ENCODE measurements at places on chromosomes 1 and 21.
A peak's percentile ranks its signal among the peaks of the same experiment; 100 is the strongest.

- DNase-seq: no peak
These were observed 43.0 kb downstream of the TNFRSF8 start for GRCh38 chr1:12106153-12106552.

GRCh38 chr1:231508941-231509340 lies 19.5 kb upstream of the TSNAX start:
- no peak for DNase-seq

DNA sequence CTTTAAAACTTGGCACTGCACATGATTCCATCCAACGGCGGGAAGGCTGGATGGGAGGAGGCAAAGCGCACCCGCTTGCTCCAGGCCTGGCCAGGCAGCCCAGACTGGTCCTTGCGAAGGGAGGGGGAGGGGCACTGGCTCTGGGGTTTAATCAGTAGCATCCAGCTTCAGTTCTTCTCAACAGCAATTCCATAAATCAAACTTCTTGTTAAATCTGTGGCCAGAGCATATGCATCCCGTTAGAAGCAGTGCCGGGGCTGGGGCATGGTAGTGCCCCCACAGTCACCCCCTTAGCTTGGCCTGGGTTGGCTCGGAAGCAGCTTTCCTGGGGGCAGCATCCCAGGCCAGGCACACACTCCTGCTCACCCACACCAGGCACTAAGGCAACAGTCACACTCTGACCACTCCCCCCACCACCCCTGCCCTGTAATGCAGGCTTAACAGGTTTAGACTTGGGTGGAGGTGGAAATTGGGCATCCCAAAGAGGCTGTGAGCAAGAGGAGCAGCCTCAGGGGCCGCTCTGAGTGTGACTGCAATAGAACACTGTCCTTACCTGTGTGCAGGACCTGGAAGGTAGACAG lies 94.1 kb upstream of the CASZ1 start:
- DNase-seq: no peak

DNA sequence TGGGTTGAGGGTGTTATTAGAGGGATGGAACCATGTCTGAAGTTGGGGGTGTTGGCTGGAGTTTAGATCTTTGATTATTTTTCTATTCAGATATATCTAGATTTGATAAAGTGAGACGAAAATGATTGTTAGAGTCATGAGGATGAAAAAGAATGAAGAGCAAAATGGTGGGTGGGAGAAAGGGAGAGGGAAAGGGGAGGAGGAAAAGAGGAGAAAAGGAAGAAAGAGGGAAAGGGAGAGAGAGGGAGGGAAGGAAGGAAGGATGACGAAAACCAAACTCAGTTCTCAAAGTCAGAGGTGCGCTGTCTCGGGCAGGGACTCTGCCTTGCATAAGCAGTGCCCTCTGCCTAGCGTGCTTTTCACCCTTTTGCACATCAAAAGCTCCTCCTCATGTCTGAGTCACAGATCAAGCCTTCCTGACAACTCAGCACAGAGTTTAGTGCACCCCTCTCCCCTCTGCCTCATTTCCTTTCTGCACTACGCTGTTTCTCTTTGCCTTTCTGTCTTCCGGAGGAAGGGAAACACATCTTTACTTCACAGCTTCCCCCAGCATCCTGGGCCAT lies 225.8 kb upstream of the PROX1 start:
- peak; percentile 43 for DNase-seq

- no peak for DNase-seq
These were observed 530.5 kb downstream of the PTBP2 start for GRCh38 chr1:97252076-97252475.

DNA sequence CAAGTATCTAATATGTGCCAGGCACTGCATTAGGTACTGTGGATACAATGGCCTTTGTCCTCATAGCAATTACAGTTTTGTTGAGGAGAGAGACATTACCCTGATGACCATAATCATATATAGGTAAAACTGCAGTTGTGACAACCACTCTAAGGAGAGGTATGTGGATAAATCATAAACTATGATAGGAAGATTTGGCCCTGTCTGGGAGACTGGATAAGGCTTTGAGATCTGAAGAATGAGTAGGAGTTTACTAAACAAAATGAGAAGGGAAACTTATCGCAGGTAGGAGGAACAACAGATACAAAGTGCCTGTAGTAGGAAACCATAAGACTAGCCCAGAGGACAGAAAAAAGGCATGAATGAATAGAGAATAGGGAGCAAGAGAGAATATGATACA lies 4.4 kb downstream of the TMCO1 start:
- no peak for DNase-seq

GRCh38 chr1:15610167-15610566 lies 7.1 kb upstream of the DDI2 start:
- DNase-seq: no peak

DNA sequence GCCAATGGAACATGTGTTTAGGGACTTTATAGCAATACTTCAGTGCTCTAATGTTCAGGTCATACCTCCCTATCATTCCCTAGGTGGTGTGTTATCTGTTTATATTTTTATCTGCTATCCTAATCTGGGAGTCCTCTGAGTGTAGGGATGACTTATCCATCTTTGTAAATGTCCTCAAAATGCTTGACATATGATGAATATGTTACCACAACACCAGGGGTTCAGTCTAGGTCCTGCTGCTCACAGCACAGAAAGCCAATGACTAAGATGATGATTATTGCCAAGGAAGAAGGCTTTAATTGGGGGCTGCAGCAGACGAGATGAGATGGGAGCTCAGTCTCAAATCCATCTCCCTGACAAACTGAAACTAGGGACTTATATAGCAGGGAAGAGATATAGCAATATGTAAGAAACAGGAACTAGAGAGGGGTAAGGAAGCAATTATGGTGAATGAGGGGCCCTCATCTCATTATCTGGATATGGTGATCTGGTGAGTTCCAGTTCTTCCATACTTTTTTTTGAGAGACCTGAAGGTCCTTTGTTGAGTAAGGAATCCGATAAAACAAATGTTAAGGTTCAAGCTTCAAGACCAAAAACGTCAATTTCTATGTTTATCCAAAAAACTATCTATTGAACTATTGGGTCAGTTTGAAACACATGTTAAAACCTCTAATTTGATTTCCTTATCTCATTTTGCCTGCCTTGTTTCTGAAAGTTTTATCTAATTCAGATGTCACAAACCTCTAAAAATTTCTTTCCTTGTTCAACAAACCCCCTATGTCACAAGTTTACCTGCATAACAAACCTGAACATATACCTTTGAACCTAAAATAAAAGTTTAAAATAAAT lies 256.7 kb upstream of the CACYBP start:
- no peak for DNase-seq

- DNase-seq: no peak
These were observed 1.2 kb upstream of the A3GALT2 start for GRCh38 chr1:33322109-33322508.

- DNase-seq: no peak
These were observed 9.0 kb upstream of the C1orf198 start for GRCh38 chr1:230877146-230877923.

DNA sequence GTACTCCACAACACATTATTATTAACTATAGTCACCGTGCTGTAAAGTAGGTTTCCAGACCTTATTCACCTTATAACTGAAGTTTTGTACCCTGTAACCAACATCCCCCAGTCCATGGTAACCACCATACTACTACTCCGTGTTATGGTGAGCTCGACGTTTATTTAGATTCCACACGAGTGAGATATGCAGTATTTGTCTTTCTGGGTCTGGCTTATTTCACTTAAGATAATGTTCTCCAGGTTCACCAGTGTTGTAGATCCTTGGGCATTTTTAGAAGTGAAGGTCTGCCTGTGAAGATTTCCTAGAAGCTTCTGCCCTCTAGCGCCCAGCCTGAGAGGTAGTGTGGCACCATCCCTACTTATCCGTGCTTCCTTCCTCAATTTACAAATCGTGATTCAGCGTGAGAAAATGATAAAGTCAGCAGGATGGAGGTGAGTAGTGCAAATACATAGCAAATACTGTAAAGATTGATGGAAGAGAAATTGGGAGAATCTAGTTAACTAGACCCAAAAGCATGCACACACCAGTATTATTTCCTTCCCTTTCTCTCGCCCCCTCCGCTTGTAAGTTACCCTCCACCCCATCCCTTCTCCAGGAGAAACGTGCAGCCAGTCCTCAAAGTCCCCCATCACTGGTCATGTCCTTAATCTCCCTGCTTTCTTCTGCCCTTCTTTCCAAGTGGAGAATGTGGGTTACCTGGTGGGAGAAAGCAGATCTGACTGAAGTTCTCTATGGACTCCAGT lies 36.0 kb upstream of the DISC1 start:
- DNase-seq: no peak

DNA sequence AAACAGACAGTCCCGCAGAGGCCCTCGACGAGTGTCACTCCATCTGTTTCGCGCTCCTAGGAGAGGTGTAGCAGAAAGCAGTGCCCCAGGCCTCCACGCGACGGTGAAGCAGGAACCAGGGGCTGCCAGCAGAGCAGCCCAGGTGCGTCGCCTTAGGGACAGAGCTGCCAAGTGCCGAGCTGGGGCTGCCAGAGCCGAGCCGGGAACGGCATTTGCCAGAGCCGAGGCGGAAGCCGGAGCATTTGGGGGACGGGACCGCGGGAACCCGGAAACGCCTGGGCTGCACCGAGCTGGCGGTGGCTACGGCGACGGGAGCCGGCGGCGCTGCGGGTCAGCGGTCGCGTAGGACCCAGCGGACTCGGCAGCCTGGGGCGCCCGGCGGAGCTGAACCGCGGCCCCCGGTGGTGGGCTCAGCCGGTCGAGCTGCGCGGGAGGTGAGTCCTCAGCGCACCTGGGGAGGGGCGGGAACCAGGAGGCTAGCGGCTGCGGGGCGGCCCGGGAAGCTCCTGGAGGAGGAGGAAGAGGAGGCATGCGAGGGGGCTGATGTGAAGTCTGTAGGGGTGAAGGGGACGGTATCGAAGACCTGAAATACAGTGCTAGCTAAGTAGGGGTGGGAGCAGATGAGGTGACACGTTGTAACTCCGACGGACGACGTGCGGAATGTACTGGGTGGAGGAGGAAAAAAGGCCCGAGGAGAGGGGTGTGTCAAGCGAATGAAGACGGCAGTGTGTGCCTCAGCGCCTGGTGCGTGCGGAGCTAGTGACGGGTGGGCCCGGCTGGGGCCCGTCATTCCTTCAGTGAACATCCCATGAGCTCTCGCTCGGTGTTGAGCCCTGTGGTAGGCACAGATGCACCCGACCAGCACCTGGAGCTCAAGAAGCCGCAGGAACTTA lies at the start of gene SLC35A3:
Gene SLC35A3, plus strand, starts transcription at position 268 of the 893 bp plus-strand sequence. CDS start 23,559 bp downstream, outside the sequence.
- DNase-seq: peak; percentile 66

DNA sequence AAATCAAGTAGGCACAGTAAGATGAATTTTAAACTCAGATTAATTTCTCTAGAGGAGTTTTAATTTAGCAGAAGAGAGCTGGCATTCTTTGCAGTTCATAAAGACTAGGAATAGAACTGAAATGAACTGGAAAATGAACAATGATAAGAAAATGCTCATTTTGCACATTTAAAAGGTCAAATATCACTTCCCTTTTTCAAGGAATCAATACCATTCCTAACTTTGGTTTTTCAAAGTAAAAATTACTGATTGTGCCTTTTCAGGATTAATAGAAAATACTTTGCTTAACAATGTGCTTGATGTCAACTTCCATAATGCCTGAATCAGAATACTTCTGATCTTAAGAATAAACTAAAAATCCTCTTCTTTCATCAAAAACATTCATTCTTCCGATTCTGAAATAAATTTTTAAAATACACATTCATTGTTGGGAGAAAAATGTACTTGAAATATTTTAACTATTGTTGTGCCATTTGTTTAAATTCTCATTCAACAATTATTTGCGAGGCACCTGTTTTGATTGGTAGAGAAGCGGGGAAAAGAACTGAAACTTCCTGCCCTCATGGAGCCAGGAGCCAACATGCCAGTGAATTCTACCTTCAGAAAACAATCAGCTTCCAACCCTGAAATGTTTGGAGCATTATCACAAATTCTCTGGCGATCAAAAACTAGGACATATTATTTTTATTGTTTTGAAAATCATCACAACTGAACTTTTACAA lies 2.1 kb downstream of the SCAF4 start:
- DNase-seq: no peak

- no peak for DNase-seq
These were observed 105.8 kb downstream of the TNFSF18 start for GRCh38 chr1:172944931-172945330.

GRCh38 chr1:203408486-203409481 lies 57.9 kb upstream of the FMOD start:
- no peak for DNase-seq

DNA sequence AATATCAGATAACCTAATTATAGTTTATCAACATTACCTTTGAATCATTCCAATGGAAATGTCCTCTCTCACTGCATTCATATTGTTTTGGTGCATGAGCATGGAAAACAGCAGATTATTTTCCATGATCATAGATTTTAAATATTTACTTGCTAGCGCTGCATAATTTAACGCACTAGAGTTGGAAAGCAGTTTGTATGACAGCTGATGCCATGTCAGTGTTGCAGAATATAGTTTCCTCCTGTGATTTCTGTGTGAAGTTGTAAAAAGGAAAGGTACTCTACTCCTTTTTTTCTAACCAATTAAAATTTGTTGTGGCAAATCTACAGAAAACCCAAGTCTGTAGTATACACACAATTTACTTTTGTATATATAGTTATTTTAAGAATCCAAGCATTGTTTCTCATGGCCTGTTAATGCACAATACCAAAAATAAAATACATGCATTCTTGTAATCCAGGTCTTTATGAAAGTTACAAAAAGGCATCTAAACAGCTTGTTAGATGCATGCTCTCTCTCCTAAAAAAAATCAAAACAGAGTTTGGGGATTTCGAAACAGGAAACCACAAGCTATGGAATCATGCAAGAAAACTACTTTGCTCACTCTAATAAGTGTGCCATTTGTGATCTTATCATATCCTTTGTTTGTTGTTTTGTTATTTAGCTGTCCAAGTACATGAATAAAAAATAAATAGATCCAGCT lies 1.9 kb upstream of the ATG4C start:
- no peak for DNase-seq

DNA sequence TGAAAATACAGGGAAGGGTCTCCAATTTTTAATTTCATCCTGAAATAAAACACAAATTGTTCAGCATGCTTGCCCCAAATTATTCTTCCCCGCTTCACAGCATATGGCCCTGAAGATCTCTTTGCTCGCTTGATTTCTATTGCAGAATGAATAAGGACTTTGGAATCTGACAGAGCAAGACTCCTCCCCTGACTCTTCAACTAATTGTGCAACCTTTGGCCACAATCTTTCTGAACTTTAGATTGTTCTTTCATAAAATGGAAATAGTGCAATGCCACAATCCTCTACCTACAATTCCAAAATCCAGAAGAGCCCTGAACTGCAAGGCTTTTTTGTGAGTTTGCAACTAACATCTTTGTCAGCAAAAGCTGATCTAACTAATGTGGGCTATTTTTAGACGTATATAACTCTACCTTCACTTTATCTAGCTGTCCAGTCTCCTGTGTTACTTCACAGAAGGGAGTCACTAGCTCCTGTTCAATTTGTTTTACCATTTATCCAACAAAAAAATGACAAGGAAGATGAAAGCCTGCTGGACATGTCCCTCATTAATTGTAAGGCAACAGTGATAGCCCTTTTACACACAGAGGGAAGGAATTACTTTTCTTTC lies 13.4 kb downstream of the RNASEL start:
- DNase-seq: no peak

DNA sequence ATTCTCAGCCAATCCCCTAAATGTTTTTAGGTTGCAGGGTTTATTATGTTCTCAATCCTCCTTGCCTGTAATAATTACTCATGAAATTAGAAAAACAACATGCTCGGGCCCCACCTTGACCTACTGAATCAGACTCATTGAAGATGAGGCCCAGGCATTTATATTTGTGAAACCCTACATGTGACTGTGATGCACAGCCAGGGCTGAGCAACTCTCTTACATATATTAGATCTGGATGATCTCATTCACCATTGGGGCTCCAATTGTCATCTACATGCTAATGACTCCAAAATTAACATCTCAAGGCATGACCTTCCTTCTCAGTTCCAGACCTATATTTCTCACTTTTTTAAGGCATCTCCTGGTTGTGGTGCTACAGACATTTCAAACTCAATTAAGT lies 103.3 kb downstream of the WDR3 start:
- DNase-seq: no peak
